EL (cell line): ENCODE measurements at places on chromosomes 4 and X.
A peak's percentile ranks its signal among the peaks of the same experiment; 100 is the strongest.

GRCh38 chrX:10615931-10616774 is 4.2 kb downstream of the MID1 start:
- peak; percentile 61 for DNase-seq

DNA sequence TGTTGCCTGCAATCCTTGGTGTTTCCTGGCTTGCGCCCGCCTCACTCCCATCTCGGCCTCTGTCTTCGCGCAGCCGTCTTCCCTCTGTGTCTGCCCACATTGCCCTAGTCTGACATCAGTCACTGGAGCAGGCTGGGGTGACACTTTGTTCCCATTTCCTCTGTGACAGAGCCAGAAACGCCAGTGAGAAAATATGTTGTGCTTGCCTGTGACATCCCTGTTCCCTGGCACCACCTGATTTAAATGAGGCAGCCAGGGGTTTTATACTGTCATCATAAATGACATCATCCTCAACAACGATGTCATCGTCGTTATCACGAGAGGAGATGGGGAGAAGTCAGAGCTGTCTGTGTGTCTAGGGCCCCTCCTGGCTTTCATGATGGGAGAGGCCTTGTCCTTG is 29.1 kb downstream of the ZNF185 start:
- no peak for DNase-seq

DNA sequence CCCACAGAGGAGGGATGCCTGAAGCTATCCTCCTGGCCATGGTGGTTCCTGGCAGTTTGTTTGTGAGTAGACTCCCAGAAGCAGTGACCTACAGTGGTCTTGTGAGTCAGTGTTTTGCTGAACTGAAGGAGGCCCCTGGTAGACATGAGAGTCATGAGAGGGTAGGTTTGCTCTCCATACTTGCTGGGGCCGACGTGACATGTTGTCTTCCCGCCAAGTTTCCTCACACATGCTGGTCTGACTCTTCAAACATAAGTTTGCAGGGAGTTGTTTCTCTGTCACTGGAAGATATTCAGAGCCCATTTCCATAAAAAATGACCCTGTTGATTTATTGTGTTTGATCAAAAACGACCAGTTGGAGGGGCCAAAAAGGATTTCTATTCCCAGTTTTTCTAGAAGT is 131.1 kb upstream of the SCML1 start:
- no peak for DNase-seq

DNA sequence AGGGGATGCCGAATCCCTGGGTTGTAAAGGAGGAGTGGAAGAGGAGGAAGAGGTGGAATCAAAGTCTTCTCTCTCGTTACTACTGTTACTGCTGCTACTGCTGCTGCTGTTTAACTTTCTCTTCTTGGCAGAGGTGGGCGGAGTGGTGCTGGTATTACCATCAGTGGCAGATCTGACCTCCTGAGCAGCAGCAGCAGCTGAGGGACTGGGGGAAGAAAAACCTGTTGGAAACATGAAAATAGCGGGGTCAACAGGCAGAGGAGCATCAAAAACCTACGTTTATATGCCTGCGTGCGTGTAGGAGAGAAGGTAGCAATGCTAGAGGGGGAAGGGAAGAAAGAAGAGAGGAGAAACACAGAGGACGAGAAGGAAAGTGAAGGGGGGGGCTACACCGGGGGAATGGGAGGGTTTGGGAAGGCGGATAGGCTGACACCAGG is 339 bp downstream of the CUL4B start:
- peak; percentile 59 for DNase-seq

GRCh38 chr4:154208424-154208823 is 283.2 kb downstream of the DCHS2 start:
- peak; percentile 0 for DNase-seq

- DNase-seq: peak; percentile 93
Measured at GRCh38 chr4:26687728-26688127, 103.8 kb downstream of the TBC1D19 start.

DNA sequence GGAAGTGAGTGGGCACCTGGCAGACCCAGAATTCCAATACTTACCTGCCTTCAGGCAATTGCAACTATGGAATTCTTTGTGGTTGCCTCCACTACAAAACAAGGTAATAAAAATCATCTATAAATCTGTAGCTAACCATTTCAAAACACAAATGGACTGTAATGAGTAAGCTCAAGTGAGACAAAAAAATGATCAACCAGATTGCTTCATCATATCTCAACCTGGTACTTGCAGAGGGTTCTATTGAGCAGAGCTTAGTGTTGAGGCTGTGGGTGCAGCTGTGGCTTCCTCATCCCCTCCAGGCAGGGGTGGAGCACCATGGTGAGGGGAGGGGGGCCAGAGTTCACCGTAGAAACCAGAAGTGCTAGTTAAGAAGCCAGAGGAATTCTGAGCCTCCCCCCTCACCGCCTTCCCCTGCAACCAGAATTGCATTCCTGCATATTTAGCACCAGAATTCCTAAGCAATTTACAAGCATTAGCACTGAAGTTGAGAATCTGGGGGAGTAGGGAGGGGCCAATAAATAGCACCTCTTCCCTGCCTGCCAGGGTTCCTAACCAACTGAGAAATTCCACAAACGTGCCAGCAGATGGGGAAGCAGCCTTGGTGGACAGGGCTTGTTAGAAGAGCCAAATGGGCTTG is 11.5 kb downstream of the CTAG1A start:
- DNase-seq: peak; percentile 91

DNA sequence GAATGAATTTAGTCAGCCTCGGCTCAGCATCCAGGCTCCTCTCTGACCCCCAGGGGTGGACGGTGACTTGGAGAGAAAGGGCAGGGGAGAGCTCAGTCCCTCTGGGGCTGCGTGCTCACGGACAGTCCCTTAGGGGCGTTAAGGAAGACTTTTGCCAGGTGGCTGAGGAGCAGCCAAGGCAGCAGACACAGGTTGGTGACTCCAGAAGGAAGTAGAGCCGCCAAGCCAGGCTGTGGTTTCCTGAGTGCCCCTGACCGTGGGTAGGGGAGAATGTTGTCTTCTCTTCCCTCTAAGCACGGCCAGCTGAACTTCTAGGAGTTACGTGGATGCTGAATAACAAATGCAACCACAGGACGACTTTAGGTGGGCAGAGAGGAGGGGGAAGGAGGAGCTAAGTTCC is 91.0 kb upstream of the MTM1 start:
- DNase-seq: no peak

GRCh38 chr4:34767407-34767806 is 1476.9 kb downstream of the ARAP2 start:
- DNase-seq: no peak

DNA sequence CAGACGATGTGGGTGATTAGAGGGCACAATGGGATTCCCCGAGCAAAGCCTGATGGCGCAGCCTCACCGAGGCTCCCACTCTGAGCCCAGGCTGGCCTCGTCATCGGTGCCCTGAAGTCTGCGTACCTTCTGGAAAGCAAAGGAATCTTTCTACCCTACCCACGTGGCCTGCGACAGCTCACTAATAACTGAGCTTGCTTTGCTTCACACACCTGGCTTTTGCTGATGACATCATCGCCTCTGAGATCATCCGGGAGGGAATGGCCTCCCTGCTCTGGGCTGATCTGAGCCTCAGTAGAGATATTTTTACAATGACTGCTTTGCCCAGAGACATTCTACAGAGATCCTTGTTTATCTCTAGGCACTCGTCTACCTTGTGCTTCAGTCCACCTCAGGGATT is 45.4 kb upstream of the PDLIM3 start:
- DNase-seq: no peak

- DNase-seq: peak; percentile 78
Measured at GRCh38 chr4:14726877-14727361, 275.4 kb upstream of the CPEB2 start.

- no peak for DNase-seq
Measured at GRCh38 chr4:139809757-139810140, 144.1 kb downstream of the MGST2 start.

DNA sequence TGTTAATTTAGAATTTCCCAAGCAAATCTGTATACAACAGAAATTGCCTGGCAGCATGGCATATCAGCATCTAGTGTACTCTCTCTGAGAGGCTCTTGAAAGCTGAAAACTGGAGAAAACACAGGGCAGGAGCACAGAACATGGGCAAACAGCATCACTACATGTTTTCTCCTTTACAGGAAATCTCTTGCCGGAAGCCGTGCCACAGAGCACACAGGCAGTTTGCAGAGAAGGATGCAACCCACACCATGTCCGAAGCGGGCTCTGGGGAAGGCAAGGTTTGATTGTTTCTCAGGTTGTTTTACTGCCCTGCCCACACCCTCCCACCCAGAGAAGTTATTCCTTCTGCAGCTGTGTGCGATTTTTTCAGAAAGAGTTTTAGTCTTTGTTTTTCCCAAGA is 41.1 kb upstream of the FAM9C start:
- DNase-seq: no peak

- no peak for DNase-seq
Measured at GRCh38 chrX:69303231-69303630, 138.0 kb upstream of the PJA1 start.

GRCh38 chrX:18203631-18204030 is 17.1 kb downstream of the BEND2 start:
- no peak for DNase-seq

DNA sequence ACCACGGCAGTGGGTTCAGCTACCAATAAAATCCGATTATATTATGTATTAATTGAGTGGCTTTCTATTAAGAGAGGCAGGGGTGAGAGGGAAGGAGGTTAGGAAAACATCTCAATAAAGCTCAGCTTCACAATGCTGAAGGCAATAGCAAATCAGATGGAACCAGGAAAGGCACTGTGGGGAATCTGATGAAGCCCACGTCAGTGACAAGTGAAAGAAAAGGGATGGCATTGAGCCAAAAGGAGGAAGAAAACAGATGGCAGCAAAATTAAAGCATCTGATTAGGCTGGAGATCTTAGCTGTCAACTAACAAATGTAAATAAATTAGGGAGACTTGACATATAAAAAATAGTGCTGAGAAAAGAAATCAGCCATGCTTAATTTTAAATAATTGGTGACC is 180.9 kb downstream of the RASL11B start:
- no peak for DNase-seq

DNA sequence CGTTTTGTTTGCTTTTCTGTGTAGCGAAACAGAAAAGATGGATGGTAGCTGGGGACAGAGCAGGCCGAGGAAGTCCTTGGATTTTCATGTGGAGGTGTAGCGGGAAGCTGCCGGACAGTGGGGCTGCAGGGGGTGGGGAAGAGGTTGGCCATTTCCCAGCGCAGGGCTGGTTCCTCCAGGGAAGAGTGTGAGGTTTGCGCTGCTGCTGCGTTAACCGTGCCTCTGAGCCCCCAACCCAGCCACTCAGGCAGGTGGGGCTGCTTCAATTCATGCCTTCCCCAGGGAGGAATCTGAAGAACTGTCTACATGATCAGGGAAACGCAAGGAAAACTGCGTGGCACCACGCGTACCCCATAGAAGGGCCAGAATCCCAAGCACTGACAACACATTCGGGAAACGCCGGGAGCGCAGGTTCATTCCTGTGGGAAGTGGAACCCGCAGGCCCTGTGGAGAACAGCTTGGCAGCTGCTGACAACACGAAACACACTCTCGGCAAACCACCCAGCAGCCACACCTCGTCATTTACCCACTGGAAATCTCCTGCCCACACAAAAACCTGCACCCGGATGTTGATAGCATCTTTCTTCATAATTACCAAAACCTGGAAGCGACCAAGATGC is 57.7 kb downstream of the PCGF3 start:
- no peak for DNase-seq

GRCh38 chrX:121052122-121052521 is 4.7 kb downstream of the GLUD2 start:
- DNase-seq: peak; percentile 6

DNA sequence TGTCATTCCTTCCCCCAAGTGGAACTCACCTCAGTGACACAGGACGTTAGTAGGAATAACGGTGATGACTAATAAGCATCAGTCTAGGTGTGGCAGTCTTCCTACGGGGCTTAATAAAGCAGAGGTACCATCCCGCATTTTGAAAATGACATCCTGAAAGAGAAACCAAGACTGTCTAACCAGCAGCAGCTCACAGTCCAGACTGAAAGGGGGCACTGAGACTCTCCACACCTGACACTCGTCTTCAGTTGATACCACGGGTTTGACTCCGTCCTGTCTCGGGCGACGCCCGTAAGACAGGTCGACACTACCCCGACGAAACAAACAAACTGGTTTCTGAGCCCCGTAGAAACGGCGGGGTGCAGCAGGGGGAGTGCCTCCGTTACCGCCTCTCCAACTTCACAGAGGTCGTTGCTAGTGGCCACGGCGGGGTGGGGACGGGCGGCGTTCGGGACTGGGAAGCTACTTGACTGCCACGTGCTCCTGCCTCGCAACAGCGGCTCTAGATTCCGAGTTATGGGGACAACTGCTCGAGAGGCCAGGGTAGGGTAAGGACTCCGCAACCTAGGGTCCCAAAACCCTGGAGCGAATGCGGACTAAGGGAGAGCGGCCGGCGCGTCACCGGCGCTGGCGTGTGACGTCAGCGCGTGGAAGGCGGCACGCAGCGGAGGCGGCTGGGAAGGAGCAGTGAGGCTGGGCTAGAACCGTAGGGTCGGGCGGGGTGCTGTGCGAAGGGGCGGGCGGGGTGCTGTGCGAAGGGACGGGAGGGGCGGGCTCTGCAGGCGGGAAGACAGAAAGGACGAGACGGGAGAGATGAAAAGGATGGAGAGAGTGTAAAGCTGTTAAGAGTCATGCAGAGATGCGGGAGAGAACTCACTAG is at the start of gene NEK1:
NEK1 (minus strand) TSS at position 593 of the 880 bp plus-strand sequence. CDS start 9,953 bp downstream, outside the sequence.
- peak; percentile 90 for DNase-seq

DNA sequence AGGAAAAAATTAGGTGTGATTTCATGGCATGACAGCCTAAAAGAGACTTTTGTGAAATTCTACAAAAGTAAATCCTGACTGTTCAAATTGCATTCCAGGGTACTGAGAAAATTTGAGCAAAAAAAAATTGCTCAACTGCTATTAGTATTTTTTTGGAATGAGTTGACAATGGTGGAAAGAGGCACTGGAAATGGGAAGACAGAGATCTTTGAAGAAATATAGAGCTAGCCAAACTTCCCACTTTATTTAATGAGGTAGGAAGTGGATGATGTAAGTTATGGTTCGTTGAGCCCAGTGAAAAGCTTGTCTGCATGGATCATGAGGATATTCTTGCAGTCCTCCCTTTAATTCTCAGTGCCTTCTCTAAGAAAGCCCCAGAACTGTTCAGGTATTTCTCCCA is 183.8 kb downstream of the PTTG2 start:
- no peak for DNase-seq

DNA sequence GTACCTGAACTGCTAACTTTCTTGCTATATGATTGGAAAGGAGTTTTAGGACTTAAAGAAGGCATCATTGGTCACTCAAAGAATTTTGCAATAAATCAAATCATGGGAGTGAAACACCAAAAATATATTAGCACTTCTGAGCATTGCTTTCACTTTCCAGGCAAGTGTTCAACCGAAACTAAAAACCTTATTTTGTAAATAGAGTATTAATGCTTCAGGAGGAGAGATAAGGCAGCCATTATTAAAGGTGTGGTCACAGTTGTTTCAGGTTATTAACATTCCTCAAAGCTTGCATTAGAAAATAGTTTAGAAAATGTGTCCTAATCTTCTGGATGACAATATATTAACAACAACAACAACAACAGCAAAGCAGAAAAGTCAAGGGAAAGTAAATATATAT is 92.3 kb upstream of the TLL1 start:
- no peak for DNase-seq

- DNase-seq: no peak
Measured at GRCh38 chr4:71558248-71558647, 219.4 kb downstream of the SLC4A4 start.
